ENCODE measurements at places on chromosomes 1 and 21.

GRCh38 chr1:226590614-226591013, 42.0 kb downstream of the STUM start:
- no peak for DNase-seq

GRCh38 chr1:39322431-39322830, 117.9 kb downstream of the MACF1 start:
- DNase-seq, result no peak

DNA sequence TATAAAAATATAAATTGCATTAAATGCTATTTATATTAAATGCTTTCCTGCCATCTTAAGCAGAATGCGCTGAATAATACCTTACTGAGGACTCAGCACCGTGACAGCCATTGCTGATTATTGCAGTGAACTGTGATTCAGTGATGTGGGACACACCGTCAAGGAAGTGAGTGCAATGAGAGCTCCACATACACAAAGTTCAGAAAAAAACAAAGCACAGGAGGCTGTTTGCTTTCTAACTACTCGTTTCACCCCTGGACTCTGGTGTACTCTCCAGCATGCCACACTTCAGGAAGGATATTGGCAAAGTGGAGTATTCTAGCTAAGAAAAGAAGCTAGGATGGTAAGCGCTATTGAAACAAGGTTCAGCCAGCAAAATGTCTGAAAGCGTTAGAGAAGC, 57.4 kb upstream of the CXADR start:
- no peak for DNase-seq

DNA sequence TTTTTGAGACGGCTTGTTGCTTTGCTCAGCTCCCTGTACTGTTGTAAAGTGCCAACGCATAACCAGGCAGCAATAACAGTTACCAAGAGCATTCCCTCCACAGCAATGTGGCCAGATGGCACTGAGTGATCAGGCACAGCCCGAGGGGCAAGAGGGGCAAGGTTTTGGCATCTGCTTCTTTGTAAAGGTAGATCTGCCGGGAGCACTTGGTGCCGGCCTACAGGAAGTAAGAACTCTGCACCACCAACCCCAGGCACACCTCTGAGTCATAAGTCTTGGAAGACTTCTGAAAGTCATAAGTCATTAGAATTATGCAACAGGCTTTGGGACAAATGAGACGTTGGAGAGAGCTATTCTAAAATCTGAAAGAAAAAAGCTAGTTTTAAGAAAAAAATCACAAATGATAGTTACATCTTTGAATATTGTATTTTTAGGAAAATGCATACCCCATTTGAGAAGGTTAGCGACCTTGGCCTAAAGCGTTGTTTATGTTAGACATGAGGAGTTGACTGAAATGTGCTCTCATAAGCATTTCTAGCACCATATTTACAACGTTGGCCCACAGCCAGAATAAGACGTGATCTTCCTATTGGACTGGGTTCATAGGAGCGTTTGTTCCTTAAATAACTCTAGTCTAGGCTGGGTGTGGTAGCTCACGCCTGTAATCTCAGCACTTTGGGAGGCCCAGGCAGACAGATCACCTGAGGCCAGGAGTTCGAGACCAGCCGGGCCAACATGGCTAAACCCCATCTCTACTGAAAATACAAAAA, 37.7 kb upstream of the MAP10 start:
- no peak for DNase-seq

GRCh38 chr1:80533775-80534334, 1266.9 kb upstream of the ADGRL2 start:
- no peak for DNase-seq

DNA sequence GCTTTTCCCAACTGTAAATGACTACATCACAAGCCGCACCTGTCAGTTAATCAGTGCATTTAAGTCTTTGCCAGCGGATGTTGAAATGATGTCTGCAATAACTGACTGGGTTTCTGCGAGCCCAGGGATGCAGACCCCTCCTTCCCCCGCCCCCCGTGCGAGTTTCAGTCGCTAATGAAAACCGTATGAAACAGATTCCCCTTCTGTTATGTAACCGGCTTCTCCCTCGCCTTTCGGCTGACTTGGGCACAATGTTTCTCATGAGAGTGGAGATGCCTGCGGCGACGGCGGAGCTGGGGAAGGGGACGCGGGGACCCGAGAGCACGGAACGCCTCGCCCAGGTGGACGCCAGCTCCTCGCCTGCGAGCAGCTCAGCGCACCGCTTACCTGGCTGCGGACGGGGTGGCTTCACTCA, 753 bp downstream of the KCNJ6 start:
- no peak for DNase-seq

GRCh38 chr1:113808450-113809195, 3.7 kb downstream of the RSBN1 start:
- DNase-seq, result no peak

DNA sequence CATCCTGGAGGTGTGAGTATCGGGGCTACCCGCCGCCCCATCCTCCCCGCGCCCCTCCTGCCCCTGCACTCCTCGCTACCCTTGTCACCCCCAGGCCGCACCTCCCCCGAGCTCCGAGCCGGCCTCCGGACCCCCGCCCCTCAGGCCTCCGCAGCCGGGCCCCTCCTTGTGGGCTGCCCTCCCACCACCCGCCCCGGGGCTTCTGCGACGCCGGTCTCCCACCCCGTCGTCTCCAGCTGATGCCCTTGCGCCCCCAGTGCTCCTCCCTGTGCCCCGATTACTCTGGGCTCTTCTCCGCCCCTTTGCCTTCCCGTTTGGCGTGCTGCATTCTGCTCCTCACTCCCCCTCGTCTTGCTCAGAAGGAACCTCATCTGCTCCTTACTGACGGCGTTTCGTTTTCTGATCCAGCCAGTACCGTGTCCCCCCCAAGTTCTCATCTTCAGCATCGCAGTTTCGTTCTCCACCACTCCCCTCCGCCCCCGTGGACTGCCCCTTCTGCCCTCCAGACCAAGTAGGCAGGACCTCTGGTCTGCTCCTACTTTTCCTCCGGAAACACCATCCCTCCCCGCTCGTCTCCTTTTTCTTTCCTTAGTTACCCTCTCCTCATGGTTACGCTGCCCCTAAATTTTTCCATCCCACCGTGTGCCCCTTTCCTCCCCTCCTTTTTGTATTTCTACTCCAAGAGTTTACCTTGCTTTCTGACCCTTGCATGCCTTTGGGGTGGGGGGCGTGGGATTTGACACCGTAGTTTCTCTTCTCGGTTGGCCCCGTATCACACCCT, 841 bp downstream of the SNX27 start:
- DNase-seq, result no peak

GRCh38 chr1:233723387-233723786, 109.5 kb downstream of the KCNK1 start:
- no peak for DNase-seq

GRCh38 chr1:235139315-235139714, 10.7 kb upstream of the TOMM20 start:
- DNase-seq, result no peak

DNA sequence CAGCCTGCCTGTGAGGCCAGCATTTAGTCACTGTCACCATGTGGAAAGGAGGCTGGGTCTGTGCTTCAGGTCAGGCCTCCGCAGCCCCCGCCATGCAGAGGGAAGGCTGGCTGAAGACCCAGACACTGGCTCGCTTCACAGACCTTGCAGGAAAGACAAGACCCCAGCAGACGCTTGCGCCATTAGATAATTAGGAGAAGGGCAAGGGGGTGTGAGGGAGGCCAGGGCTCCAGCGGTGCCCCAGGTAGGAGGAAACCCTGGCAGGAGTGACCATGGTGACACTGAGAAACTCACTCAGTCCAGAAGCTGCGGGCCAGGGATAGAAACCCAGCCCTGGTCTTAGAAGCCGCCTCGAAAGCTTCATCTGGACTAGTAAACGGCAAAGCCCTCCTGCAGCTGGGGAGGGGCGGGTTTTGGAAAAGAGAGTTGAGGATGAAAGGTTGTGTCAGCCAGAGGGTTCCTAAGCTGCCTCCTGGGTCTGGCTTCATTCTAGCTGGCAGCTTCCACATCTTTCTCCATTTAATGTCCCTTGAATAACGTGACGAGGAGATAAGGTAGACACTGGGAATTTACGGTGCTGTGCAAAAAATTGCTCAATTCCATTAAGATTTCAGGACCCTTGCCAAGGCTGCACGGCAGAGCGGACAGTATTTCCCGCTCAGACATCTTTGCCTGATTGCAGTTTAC, 294.1 kb upstream of the VAMP3 start:
- no peak for DNase-seq

GRCh38 chr1:94790246-94790645, 29.9 kb upstream of the SLC44A3 start:
- DNase-seq, result no peak

DNA sequence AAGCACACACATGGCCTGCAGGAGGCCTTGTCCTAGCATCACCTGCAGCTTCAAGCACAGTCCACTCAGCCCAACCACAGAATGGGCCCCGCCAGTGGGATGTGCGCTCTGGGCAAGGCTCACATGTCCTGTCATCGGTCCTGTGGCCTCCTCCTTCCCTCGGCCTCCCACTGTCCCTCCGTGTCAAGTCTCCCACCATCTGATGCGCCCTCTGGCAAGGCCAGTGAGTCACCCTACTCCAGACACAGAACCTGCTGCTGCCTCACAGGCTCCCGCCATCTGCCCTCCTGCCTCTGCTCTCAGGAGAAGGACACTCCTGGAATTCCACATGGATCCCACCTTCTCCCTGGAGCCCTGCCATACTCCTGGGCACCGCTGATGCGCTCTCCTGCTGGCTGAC, 14.2 kb downstream of the KCNAB2 start:
- no peak for DNase-seq

- no peak for DNase-seq
Measured at GRCh38 chr1:5660141-5660935, 331.9 kb downstream of the NPHP4 start.

GRCh38 chr1:234371414-234371813, 1.8 kb upstream of the COA6 start:
- DNase-seq, result no peak

GRCh38 chr1:147496571-147497210, 44.6 kb upstream of the BCL9 start:
- no peak for DNase-seq

- DNase-seq, result no peak
Measured at GRCh38 chr1:58921751-58922150, 137.9 kb upstream of the JUN start.

DNA sequence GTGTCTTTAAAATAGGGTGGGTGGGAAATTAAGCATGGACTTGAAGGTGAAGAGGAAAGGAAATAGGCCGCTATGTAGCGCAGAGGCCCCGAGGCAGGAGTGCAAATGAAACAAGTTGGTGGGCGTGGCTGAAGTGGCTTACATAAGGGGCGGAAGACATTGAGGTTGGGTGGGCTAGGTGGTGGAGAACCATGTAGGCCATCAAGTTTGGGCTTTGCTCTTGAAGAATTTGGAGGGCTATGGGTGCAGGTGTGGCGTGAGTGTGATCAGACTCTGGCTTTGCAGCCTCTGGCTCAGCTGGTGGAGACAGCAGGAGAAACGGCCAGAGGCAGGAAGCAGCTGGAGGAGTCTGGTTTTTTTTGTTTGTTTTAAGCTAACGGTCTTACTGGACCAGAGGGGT, 6.7 kb downstream of the SLFNL1 start:
- no peak for DNase-seq

DNA sequence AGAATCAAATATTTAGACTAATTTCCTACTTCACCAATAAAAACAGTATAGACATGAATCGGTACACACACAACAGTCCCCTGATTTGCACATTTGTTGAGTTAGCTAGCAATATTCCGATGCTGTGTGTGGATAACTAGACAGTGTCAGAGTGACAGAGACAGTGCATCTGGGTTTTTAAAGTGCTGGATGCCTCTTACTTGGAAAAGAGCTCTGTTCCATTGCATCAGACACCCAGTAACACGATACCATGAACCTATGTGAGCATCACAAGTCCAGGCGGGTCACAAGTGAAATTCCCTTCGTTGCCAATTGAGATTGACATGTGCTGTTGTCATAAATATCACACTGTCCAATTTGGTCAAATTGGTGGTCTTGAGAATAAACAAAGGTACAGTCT, 82.0 kb upstream of the ESRRG start:
- no peak for DNase-seq

GRCh38 chr1:237139732-237140131, 97.7 kb downstream of the RYR2 start:
- no peak for DNase-seq

GRCh38 chr1:234925440-234926263, 203.0 kb downstream of the TOMM20 start:
- DNase-seq, result peak; percentile 67

DNA sequence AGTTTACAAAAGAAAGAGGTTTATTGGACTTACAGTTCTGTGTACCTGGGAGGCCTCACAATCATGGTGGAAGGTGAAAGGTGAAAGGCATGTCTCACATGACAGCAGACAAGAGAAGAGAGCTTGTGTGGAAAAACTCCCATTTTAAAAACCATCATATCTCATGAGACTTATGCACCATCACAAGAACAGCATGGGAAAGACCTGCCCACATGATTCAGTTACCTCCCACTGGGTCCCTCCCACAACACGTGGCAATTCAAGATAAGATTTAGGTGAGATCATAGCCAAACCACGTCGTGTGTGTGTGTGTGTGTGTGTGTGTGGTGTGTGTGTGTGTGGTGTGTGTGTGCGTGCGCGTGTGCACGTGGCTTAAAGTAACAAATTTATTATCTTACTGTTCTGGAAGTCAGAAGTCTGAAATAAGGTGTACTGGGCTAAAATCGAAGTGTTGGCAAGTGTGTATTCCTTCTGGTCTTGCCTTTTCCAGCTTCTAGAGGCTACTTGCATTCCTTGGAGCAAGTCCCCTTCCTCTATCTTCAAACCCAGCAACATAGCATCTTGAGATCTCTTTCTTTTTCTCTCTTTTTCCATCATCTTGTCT, 48.1 kb upstream of the MPC2 start:
- no peak for DNase-seq

DNA sequence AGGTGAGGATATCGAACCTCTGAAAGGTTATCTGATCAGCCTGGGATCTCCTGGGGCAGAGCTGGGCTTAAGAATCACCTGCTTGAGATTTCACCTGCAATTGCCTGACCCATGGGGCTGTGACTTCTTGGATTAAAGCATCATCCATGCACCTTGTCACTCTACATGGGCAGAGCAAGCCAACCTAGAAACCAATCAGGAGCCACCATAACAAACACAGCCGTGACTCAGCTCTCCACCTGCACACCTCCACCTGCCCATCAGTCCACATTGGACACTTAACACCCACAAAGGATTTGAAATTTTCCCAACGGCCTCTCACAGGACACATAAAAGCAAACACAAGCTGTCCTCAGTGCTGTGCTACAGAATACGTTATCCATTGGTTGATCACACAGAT, 35.1 kb upstream of the ETS2 start:
- DNase-seq, result no peak
